Esophagus squamous epithelium (tissue), 5 donors: ENCODE measurements at places on chromosomes 12 and 14.

GRCh38 chr12:6534945-6535696 lies 804 bp downstream of the GAPDH start:
- H3K27me3 ChIP-seq = no peaks in the 10 kb centered on the region
- DNase-seq = no peak
- peak overlapping the region; percentile 93 for H3K4me3 ChIP-seq
- peak overlapping the region; percentile 94 for H3K27ac ChIP-seq
- H3K4me1 ChIP-seq = peaks cover 45% of the 10 kb centered on the region
- peaks cover 24% of the 10 kb centered on the region for H3K36me3 ChIP-seq

GRCh38 chr12:95796982-95797289 lies 6.4 kb upstream of the NTN4 start:
- H3K27me3 ChIP-seq = no peaks in the 10 kb centered on the region
- H3K27ac ChIP-seq = no peak overlapping the region
- H3K4me3 ChIP-seq = no peak overlapping the region

DNA sequence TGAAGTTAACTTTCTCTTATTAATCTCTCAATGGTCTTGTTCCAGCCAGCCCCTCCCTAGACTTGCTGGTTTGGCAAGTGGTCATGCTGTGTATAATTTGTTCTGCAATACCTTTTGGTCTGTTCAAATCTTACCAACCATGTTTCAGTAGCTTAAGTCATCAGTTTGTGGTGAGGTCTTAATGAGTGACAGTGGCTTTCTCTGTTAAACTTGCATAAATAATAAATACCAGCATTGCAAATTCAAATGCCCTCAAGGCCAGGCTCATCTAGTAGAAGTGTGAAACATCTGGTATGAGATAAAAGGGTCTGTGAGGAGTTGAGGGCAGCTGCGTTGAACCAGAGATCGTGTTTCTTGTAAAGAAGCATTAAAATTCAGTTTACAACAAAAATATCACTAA lies 319.5 kb downstream of the TMEM117 start:
- H3K27me3 ChIP-seq = no peaks in the 10 kb centered on the region
- H3K36me3 ChIP-seq = no peaks in the 10 kb centered on the region
- no peak overlapping the region for H3K27ac ChIP-seq
- H3K4me3 ChIP-seq = no peak overlapping the region
- no peaks in the 10 kb centered on the region for H3K4me1 ChIP-seq

DNA sequence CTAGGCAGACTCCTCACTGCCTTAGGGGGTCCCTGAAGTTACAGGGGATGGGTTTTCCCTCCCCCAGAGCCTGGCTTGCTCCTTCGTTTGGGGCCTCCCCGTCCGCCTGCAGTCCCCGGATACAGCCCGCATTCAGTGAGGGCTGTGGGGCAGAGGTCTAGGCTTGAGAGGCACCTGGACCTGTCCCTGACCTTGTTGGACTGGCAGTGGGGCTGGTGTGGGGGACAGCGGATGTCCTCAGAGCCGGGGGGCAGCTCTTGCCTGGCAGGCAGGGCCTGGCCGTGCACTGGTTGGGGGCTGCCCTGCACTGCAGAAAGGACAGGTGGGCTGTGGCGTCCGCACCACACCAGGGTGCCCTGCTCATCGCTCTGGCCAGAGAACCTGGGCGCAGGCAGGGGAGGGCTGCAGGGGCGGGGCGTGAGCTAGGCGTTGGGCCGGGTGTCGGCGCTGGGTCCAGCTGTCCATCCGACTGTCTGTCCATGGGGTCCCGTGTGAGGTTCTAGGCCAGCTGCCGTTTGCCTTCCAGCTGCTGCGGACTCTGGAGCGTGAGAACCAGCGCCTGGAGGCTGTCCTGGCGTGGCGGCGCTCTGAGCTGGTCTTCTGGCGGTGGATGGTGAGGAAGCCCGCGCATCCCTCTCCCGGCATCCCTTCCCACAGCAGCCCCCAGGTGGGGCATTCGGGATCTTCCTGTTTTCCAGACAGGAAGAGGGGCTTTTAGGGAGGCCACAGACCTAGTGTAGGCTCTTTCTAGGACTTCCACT lies 6.0 kb downstream of the TEDC1 start:
- H3K27me3 ChIP-seq = no peaks in the 10 kb centered on the region
- DNase-seq = no peak
- H3K36me3 ChIP-seq = peaks cover 12% of the 10 kb centered on the region
- no peak overlapping the region for H3K4me3 ChIP-seq
- H3K27ac ChIP-seq = no peak overlapping the region
- H3K4me1 ChIP-seq = no peaks in the 10 kb centered on the region

DNA sequence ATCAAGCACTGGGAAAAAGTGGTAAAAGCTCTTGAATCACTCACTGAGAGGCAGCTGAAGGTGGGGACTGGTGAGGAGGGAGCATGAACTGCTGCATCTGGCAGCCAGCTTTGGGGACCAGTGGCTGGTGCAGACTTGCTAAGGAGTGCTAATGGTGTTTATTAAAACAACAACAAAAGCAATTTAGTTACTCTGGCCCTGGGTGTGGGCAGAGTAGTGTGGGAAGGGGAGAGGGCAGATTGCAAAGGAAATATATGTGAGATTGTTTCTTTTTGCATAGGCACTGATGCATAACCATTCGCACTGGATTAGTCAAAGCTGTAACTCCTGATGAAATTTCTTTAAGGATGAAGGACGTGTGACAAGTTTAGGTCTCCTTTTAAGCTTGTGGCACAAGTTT lies 8.1 kb downstream of the TXNRD1 start:
- H3K36me3 ChIP-seq = no peaks in the 10 kb centered on the region
- peaks cover 15% of the 10 kb centered on the region for H3K4me1 ChIP-seq
- no peak overlapping the region for H3K4me3 ChIP-seq

DNA sequence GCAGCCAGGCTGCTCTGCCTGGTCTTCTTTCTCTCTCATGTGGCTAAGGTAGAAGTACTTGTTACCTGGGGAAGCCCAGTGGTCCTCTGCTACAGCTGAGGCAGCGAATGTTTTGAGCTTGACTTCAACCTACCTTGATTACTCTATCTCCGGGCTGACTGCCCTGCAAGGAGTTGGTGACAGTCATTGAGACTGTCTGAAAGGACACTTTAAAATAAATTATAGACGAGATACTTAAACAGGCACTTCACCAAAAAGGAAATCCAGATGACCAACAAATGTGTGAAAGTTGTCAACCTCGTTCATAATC lies 474 bp upstream of the CIT start:
- DNase-seq = no peak
- H3K27ac ChIP-seq = peak overlapping the region; percentile 74
- no peaks in the 10 kb centered on the region for H3K27me3 ChIP-seq

DNA sequence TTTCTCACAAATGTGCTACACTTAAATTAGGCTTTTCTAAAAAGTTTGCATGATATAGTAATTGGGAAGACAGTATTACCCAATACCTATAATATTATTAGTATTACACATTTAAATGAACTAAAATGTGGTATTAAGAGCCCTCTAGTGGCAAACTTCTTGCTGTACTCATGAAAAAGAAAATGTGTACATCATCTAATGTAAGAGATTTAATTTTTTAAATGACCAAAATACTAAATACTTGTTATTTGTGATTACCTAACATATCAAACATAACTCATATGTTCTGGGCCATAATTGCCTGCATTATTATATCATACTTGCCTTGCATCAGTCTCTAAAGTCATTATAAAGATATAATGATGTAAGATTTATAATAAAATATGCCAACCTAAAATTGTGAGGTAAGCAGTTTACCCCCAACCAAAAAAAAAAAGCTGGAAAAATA lies 64.2 kb downstream of the DNAI7 start:
- H3K27me3 ChIP-seq = no peaks in the 10 kb centered on the region
- H3K27ac ChIP-seq = no peak overlapping the region
- no peaks in the 10 kb centered on the region for H3K36me3 ChIP-seq
- no peak for DNase-seq

DNA sequence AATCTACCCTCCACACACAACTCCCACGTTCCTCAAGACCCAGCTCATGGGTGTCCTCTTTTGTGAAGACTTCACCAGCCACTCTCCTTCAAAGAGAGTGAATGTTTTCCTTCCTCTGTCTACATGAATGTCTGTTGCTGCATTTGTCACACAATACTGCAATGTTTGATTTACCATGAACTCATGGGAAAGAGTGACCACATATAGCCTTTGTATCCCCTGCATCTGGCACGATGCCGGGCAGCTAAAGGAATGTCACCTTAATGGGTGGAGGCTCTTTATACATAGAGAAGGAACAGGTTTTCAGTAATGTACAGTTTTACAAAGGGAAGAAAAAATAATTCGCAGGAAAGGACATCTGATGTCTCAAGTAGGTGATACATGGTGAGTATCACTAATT lies 12.1 kb upstream of the BCDIN3D start:
- no peaks in the 10 kb centered on the region for H3K36me3 ChIP-seq
- no peaks in the 10 kb centered on the region for H3K27me3 ChIP-seq
- no peak for DNase-seq
- no peak overlapping the region for H3K27ac ChIP-seq
- H3K4me1 ChIP-seq = peaks cover 6% of the 10 kb centered on the region

- no peak overlapping the region for H3K4me3 ChIP-seq
- no peak for DNase-seq
Measured at GRCh38 chr14:88985654-88986053, 161.2 kb downstream of the TTC8 start.

DNA sequence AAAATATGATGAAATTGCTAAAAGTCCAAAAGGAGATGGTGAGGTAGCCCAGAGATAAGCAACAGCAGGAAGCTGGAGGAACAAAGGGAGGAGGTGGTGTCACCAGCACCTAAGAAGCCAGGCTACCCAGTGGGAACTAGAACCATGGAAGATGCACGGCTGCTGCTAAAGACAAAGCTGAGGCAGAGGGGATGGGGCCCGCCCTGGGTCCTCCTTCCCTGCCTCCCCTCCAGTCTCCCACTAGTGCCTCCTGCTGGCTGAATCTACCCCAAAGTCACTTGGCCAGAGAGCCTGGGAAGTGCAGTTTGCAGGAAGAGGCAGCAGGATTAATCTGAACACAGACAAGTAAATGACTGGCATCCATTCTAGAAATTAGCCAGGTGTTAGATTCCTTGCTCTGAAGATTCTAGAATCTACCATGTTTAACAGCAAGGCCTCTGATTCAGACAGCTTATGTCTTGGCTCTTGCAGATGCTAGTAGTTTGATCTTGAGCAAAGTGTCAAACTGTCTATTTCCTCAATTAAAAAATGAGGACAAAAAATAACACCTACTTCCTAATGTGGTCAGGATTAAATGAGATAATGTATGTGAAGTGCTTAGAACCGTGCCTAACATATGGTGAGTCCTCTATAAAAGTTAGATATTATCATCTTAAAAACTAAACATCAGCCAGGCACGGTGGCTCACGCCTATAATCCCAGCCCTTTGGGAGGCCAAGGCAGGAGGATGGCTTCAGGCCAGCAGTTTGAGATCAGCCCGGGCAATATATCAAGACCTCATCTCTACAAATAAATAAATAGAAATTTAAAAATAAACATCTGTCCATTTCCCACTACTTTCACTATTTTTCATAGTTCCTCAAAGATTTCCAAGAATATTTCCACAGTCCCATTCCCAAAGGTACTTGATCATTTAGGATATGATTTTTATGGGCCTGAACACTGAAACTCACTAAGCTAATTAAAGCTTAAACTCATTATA lies 5.8 kb upstream of the LRP10 start:
- H3K4me3 ChIP-seq = no peak overlapping the region
- no peaks in the 10 kb centered on the region for H3K36me3 ChIP-seq
- H3K27me3 ChIP-seq = no peaks in the 10 kb centered on the region
- DNase-seq = no peak
- H3K27ac ChIP-seq = no peak overlapping the region

DNA sequence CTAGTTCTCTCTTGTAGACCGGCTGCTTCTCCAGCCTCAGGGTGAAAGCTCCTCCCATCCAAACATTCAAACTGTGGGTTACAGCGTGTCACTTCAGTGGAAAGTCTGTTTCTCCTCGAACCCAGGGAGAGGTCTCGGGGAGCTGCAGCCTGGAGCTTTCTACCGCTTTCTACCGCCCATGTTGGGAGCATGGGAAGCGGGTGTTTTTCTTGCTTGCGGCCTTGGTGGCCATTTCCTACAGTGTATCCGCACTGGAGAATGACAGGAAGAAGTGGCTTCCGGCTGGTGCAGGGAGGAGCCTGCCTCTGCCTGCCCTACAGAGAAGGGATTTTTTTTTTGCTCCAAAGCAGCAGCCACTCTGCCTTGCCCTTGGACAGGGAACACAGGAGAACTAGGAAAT lies 21.2 kb downstream of the ZFP36L1 start:
- H3K27me3 ChIP-seq = no peaks in the 10 kb centered on the region
- H3K27ac ChIP-seq = peak overlapping the region; percentile 63

DNA sequence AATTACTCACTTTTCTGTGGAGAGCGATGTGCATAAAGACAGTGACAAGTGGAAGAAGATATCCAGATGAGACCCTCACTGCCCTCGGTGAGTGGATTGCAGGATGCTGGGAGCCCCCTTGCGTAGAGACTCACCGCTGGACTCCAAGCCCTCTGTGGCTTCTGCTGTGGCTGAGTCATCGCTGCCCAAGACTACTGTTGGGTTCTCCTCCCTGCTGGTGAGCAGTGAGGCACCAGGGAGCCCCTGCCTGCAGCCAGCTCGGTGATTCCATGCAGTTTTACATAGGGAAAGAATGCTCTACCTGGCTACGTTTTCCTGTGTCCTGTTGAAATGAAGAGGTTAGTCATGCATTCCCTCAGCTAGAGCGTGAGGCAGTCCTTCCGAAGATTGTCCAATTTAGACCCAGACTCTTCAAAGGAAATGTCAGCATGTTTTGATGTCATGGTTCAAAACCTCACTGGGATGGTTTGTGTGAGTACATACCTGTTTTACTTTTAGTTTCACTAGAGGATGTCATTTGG lies 28.2 kb downstream of the TRAF3 start:
- H3K27me3 ChIP-seq = no peaks in the 10 kb centered on the region
- no peak overlapping the region for H3K4me3 ChIP-seq

DNA sequence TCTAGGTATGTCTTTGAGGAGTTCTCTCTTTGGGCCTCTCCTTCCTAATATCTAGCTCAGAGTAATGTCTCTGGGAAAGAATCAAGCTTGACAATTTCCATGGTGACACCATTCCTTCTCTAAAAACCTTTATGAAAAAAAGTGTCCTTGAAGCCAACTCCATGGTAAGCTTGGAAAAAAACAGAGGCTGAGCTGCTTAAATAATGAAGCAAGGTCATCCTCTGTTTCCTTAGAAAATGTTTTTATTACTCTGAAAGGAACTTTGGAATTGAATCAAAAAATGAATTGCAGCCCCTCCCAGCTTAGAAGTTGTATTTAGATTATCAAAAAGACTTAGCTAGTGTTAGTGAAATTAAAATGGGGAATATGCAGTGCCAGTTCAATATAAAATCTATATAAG lies 166.1 kb upstream of the KITLG start:
- no peaks in the 10 kb centered on the region for H3K27me3 ChIP-seq
- H3K4me1 ChIP-seq = no peaks in the 10 kb centered on the region
- H3K4me3 ChIP-seq = no peak overlapping the region
- no peaks in the 10 kb centered on the region for H3K36me3 ChIP-seq
- H3K27ac ChIP-seq = no peak overlapping the region

DNA sequence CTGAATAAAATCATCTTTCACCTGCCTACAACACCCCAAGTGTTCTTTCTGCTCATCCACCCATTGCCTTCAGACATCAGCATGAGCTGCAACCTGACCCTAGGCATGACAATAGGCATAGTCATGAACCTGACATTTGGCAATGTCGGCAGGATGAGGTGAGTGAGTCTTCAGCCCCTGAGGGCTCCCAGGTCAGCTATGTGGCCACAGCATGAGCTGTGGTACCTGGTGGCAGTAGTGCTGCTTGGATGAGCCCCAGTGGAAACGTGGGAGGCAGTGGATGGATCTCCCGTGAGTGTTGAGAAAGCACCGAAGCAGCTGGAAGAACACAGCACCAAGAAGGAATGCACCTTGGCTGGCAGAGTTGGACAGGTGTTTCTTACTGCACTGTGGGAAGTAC lies 334.8 kb upstream of the FAR2 start:
- H3K36me3 ChIP-seq = no peaks in the 10 kb centered on the region
- no peaks in the 10 kb centered on the region for H3K27me3 ChIP-seq
- no peak overlapping the region for H3K4me3 ChIP-seq
- no peak overlapping the region for H3K27ac ChIP-seq
- DNase-seq = no peak
